MCF 10A (cell line): ENCODE measurements at places on chromosomes 6 and 20. TPM values are rescaled to one million over a fixed set of nuclear protein-coding genes. Genes with fewer than 3 reads are reported as not detected.

GRCh38 chr6:89975366-89975765 lies 81.1 kb downstream of the GJA10 start:
- no peaks in the 10 kb centered on the region for H3K27me3 ChIP-seq
- H3K36me3 ChIP-seq = no peaks in the 10 kb centered on the region
- no peaks in the 10 kb centered on the region for H3K4me1 ChIP-seq
- H3K4me3 ChIP-seq = no peak overlapping the region

GRCh38 chr20:53036992-53037391 lies 64.8 kb downstream of the TSHZ2 start:
- H3K36me3 ChIP-seq = no peaks in the 10 kb centered on the region
- no peak for DNase-seq
- peaks cover 22% of the 10 kb centered on the region for H3K4me1 ChIP-seq

GRCh38 chr20:51447097-51447764 lies 95.3 kb downstream of the NFATC2 start:
- no peaks in the 10 kb centered on the region for H3K36me3 ChIP-seq
- peaks cover 9% of the 10 kb centered on the region for H3K4me1 ChIP-seq
- H3K4me3 ChIP-seq = no peak overlapping the region
- peak; percentile 97 for DNase-seq

GRCh38 chr6:138944412-138944811 lies 43.6 kb downstream of the REPS1 start:
- no peaks in the 10 kb centered on the region for H3K27me3 ChIP-seq
- peaks cover 11% of the 10 kb centered on the region for H3K4me1 ChIP-seq
- H3K4me3 ChIP-seq = no peak overlapping the region
- peak; percentile 54 for DNase-seq

GRCh38 chr6:84868149-84868548 lies 103.8 kb upstream of the TBX18 start:
- no peak for DNase-seq
- no peaks in the 10 kb centered on the region for H3K27me3 ChIP-seq
- H3K27ac ChIP-seq = peak overlapping the region; percentile 55
- H3K4me3 ChIP-seq = no peak overlapping the region

DNA sequence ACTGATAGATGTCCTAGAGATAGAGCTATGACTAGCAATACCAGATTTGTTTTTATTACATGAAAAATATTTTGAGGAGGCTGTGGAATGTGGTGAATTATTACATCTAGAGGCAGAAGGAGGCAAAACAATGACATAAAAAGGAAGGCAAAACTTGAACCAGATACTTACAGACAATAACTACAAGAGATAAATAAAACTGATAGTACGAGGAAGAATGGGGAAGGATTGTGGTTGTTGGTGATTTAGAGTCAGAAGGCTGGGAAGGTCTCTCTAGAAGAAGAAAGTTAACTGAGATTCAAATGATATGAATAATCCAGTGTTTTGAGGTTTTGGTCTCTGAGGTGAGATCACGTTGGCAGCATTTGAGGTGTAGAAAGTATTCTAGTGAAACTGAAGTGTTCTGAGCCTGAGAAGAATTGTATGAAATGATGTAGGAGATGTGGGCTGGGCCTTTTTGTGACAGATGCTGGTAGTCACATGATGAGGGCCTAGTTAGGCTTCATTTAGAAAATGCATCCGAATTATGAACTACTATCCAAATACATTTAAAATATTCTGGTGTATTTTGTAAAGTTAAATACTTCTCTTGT lies 589.1 kb downstream of the EYS start:
- no peaks in the 10 kb centered on the region for H3K36me3 ChIP-seq
- peak overlapping the region; percentile 14 for H3K27ac ChIP-seq
- H3K4me3 ChIP-seq = no peak overlapping the region
- H3K4me1 ChIP-seq = peaks cover 6% of the 10 kb centered on the region
- no peaks in the 10 kb centered on the region for H3K27me3 ChIP-seq

GRCh38 chr6:24990236-24990845 lies 54.6 kb upstream of the RIPOR2 start:
- DNase-seq = no peak
- H3K27me3 ChIP-seq = no peaks in the 10 kb centered on the region
- H3K4me1 ChIP-seq = peaks cover 11% of the 10 kb centered on the region
- peak overlapping the region; percentile 24 for H3K27ac ChIP-seq
- H3K36me3 ChIP-seq = no peaks in the 10 kb centered on the region

GRCh38 chr20:57568088-57568896 lies 7.4 kb downstream of the PCK1 start:
- no peaks in the 10 kb centered on the region for H3K4me1 ChIP-seq
- H3K27ac ChIP-seq = no peak overlapping the region
- H3K27me3 ChIP-seq = peaks cover 99% of the 10 kb centered on the region
- no peak overlapping the region for H3K4me3 ChIP-seq

- H3K36me3 ChIP-seq = no peaks in the 10 kb centered on the region
- H3K27me3 ChIP-seq = peaks cover 5% of the 10 kb centered on the region
- H3K4me3 ChIP-seq = no peak overlapping the region
- H3K27ac ChIP-seq = no peak overlapping the region
These were observed 190.6 kb downstream of the MANEA start for GRCh38 chr6:95767897-95768463.

DNA sequence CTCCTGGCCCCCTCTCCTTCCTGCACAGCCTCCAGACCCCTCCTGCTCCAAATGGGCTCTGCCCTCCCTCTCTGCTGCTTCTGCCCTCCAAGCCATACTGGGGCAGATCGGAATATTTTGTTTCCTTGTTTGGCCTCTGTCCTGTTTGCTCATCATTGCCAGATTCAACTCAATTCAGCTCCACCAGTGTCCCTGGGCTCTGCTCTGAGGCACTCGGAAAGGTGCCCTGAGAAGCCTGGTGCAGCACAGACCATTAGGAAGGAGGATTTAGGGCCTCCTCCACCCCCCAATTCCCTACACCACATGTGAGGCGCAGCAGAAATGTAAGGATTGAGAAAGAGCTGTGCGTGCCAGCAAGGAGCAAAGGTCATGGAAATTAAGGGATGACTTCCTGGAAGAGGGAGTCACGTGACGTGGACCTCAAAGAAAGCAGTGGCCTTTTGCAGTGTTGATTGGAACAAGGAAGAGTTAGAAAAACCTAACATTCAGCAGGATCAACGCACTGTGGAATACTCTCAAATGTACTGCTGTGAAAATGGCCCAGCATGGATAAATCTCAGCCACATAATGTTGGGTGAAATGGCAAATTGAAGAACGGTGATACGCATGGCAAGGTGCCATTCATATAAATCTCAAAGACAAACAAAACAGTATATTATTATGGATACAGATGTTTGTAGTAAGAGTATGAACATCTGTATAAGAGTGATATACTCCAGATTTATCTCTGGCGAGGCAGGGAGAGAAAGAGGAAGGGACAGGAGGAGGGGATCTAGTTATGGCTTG lies 229.5 kb upstream of the RNF24 start:
- no peak overlapping the region for H3K4me3 ChIP-seq
- H3K4me1 ChIP-seq = no peaks in the 10 kb centered on the region
- H3K27ac ChIP-seq = no peak overlapping the region
- peaks cover 30% of the 10 kb centered on the region for H3K27me3 ChIP-seq

- no peaks in the 10 kb centered on the region for H3K27me3 ChIP-seq
- H3K4me1 ChIP-seq = peaks cover 20% of the 10 kb centered on the region
- no peak overlapping the region for H3K4me3 ChIP-seq
- DNase-seq = no peak
- H3K36me3 ChIP-seq = no peaks in the 10 kb centered on the region
These were observed 115.9 kb upstream of the BEND6 start for GRCh38 chr6:56838965-56839364.

DNA sequence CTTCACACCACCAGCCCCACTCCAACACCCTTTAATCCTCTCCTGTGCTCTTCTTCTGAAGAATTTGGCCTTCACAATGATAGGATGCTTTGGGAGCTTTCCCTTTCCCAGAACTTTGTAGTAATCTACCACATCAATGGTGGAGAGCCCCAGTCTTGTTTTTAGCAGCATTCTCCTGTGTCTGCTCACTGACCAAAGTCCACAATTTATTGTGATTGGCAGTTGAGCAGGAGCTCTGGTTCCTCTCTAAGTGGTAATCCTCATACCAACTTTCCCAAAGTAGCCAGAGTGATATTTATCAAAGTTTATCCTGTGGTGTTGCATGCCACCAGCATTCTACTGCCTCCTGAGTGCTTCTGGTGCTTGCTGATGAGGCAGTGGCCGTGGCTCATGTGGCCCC lies 29.0 kb upstream of the OPN5 start:
- no peak overlapping the region for H3K4me3 ChIP-seq
- no peaks in the 10 kb centered on the region for H3K4me1 ChIP-seq
- H3K36me3 ChIP-seq = no peaks in the 10 kb centered on the region

- H3K27ac ChIP-seq = peak overlapping the region; percentile 81
- H3K4me1 ChIP-seq = peaks cover 16% of the 10 kb centered on the region
- H3K36me3 ChIP-seq = peaks cover 24% of the 10 kb centered on the region
- DNase-seq = peak; percentile 72
- no peaks in the 10 kb centered on the region for H3K27me3 ChIP-seq
These were observed 77.7 kb downstream of the ASCC3 start for GRCh38 chr6:100803264-100804045.

DNA sequence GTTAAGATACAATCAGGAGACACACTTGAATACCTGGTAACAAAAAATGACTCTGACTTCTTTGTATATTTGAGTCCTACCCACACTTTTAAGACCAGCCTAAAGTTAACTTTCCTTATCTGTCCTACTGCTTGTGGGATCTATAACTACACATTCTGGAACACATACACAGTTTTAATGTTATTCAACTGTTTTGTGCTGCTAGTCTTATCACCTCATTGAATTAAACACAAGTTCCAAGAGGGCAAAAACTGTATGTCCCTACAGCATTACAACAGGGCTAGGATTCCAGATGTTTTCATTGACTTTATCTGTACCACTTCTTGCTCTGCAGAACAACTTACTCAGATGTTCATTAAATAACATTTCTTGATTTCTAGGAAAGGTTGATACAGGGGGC lies 2.8 kb downstream of the HMGN3 start:
- H3K4me3 ChIP-seq = no peak overlapping the region
- no peak overlapping the region for H3K27ac ChIP-seq
- peaks cover 2% of the 10 kb centered on the region for H3K4me1 ChIP-seq
- DNase-seq = no peak

DNA sequence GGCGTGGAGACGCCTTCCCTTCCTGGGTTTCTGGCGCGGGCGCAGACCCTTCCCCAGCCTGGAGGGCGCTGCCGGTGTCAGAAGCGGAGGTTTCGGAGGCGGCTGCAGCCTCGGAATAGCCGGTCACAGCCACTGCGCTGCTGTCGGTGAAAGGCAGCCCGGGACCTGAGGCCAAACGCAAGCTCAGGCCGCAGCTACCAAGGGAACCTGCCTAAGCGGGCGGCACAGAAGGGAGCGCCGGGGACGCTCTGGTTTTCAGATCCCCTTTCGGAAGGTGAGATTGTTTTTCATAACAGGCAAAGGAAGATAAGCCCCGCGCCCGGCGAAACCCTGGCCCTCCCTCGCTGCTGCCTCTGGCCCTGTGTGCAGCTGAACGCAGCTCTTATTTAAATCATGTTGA lies 116.5 kb downstream of the FAM120B start:
- H3K4me1 ChIP-seq = no peaks in the 10 kb centered on the region
- peaks cover under 1% of the 10 kb centered on the region for H3K36me3 ChIP-seq
- H3K4me3 ChIP-seq = no peak overlapping the region
- no peak overlapping the region for H3K27ac ChIP-seq
- no peak for DNase-seq

- no peak overlapping the region for H3K27ac ChIP-seq
- no peaks in the 10 kb centered on the region for H3K36me3 ChIP-seq
- peaks cover 60% of the 10 kb centered on the region for H3K27me3 ChIP-seq
- no peaks in the 10 kb centered on the region for H3K4me1 ChIP-seq
- no peak overlapping the region for H3K4me3 ChIP-seq
- no peak for DNase-seq
These were observed 16.2 kb upstream of the CHRNA4 start for GRCh38 chr20:63377256-63377941.

DNA sequence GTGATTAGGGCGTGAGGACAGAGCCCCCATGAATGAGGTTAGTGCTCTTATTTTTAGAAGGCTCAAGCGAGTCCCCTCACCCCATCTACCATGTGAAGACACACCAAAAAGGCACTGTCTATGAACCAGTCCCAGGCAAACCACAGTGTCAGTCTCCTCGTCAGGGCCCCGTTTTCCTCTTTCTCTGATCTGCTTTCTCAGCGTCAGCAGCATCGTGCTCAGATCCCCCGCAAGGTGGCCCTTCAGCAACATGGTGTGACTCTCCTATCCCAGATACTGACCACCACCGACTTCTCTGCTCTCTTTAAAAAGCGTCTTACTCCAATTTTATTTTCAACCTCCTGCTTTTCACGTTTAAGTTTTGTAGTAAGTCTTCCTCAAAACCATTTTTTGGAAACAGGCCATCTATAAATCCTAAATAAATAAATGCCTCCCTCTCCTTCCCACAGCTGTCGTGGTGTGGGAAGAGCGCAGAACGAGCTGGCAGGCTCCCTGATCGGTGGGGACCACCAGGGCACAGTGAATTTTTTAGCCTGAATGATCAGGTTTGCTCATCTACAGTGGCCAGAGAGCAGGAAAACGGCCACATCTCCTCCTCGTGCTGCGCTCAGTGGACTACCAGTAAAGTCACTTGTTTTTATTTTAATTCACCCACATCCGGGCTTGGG lies 113.1 kb downstream of the BMP7 start:
- H3K4me1 ChIP-seq = no peaks in the 10 kb centered on the region
- no peak overlapping the region for H3K4me3 ChIP-seq
- no peak for DNase-seq
- peaks cover 33% of the 10 kb centered on the region for H3K27me3 ChIP-seq

GRCh38 chr6:134658596-134658995 lies 291.3 kb downstream of the ALDH8A1 start:
- H3K4me3 ChIP-seq = no peak overlapping the region
- H3K27ac ChIP-seq = peak overlapping the region; percentile 6
- peaks cover 7% of the 10 kb centered on the region for H3K4me1 ChIP-seq
- H3K36me3 ChIP-seq = no peaks in the 10 kb centered on the region
- DNase-seq = no peak
- H3K27me3 ChIP-seq = no peaks in the 10 kb centered on the region

DNA sequence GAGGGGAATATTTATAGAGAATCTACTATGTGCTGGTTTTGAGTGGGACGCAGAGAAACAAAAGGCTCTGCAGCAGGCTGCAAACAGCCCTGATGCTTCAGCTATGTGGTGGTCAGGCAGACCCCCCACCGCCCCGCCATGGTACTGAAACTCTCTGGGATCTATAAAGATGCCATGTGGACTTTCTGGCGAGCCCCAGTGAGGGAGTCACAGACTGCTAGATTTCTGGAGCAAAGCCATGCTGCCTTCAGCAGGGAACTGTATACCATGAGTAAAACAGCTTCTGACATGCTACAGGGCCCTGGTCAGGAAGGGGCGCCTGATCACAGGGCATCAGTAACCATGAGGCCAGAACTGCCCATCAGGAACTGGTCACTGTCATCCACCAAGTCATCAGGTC lies 19.2 kb upstream of the BPIFB1 start:
- H3K27me3 ChIP-seq = peaks cover 59% of the 10 kb centered on the region
- H3K36me3 ChIP-seq = no peaks in the 10 kb centered on the region
- H3K27ac ChIP-seq = no peak overlapping the region
- DNase-seq = no peak
- no peak overlapping the region for H3K4me3 ChIP-seq

- no peak overlapping the region for H3K27ac ChIP-seq
- no peak overlapping the region for H3K4me3 ChIP-seq
- no peaks in the 10 kb centered on the region for H3K36me3 ChIP-seq
- H3K4me1 ChIP-seq = no peaks in the 10 kb centered on the region
These were observed 87.1 kb upstream of the SYNDIG1 start for GRCh38 chr20:24382331-24382730.

The SIRPD gene
- not detected in 2 replicates for total RNA-seq

The TCP11 gene
- not detected in 2 replicates for total RNA-seq

The MYLK4 gene
- 0.93 and 1.1 TPM in 2 replicates for total RNA-seq

The CLPSL2 gene
- not detected in 2 replicates for total RNA-seq

The HSPA12B gene
- not detected in 2 replicates for total RNA-seq

The LHFPL5 gene
- not detected in 2 replicates for total RNA-seq

The PARD6B gene
- total RNA-seq = 5.3 and 5.8 TPM in 2 replicates

The LPA gene
- total RNA-seq = not detected in 2 replicates

The CD93 gene
- not detected in 2 replicates for total RNA-seq

The COL21A1 gene
- 1.8 and 5.4 TPM in 2 replicates for total RNA-seq
